HCT116 (cell line): ENCODE measurements at places on chromosomes 5 and 9. TPM values are rescaled to one million over a fixed set of nuclear protein-coding genes. Genes with fewer than 3 reads are reported as not detected.

DNA sequence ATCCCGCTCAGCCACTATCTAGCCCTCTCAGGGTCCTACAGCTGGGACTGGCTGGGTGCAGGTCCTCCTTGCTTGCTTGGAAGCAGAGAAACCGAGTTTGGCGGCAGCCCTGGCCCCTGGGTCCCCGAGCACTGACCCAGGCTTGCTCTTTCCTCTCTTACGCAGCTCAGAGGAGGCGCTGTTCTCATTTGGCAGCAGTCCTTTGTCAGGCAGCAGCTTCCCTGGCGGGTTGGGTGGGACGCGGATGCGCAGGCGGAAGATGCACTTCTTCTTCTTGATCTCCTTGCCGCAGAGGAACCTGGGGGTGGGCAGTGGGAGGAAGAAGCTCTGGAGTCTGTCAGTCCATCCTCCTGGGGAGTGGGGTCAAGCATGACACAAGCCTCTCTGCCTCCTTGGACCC is 14.5 kb downstream of the PHF19 start:
- no peak overlapping the region for H3K4me3 ChIP-seq
- no peak overlapping the region for H3K27ac ChIP-seq
- no peaks in the 10 kb centered on the region for H3K4me1 ChIP-seq
- no peak for DNase-seq
- H3K27me3 ChIP-seq = no peaks in the 10 kb centered on the region

DNA sequence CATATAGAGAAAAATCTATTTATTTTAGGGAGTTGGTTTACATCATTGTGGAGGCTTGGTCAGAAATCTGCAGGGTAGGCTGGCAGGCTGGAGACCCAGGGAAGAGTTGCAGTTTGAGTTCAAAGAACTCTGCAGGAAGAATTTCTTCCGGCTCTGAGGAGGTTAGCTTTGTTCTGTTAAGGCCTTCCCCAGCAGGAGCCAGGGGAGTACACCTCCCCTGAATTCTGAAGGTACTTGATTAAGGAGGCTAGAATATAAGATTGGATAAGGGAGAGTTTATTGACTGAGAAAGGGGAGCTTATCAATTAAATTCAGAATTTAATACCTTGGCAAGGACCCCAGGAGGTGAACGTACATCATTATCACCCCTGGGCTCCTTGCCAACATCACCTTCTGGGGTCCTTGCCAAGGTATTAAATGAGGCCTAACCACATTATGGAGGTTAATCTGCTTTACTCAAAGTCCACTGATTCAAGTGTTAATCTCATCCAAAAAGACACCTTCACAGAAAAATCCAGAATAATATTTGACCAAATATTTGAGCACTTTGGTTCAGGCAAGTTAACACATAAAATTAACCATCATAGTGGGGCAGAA is 351.7 kb downstream of the CWC27 start:
- no peak overlapping the region for H3K27ac ChIP-seq
- H3K36me3 ChIP-seq = no peaks in the 10 kb centered on the region
- no peaks in the 10 kb centered on the region for H3K4me1 ChIP-seq
- H3K4me3 ChIP-seq = no peak overlapping the region

DNA sequence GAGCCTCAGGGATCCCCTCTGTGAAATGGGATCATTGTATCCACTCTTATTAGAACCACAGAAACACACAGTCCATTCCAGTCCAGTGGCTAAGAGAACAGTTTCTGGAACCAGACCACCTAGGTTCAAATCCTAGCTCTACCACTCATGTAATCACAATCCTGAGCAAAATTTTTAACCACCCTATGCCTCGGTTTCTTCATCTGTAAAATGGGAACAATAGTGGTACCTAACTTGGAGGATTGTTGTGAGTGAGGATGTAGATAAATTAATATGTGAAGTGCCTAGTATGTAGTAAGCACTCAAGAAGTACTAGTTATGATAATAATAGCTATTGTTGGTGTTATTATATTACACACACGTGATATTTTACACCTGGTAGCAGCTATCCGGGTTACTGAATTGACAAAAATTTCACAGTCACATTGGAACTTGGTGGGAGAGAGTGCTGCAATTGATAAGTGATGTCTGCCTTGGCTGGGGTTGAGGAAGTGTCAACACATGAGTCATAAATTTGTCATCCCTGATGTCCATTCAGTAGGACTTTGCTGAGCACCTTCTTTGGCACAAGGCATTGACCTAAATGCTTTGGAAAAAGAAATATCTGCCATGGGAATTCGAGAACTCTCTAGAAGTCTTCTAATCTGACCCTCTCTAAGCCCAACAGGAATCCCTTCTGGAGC is 68.4 kb downstream of the COL27A1 start:
- no peaks in the 10 kb centered on the region for H3K27me3 ChIP-seq
- H3K4me3 ChIP-seq = no peak overlapping the region
- H3K4me1 ChIP-seq = peaks cover 6% of the 10 kb centered on the region
- DNase-seq = peak; percentile 51

GRCh38 chr5:169085212-169085611 is 215.7 kb downstream of the SLIT3 start:
- no peak overlapping the region for H3K4me3 ChIP-seq
- no peaks in the 10 kb centered on the region for H3K36me3 ChIP-seq
- H3K4me1 ChIP-seq = no peaks in the 10 kb centered on the region
- H3K27ac ChIP-seq = no peak overlapping the region

GRCh38 chr9:20990867-20991266 is 40.6 kb downstream of the HACD4 start:
- no peaks in the 10 kb centered on the region for H3K36me3 ChIP-seq
- H3K4me1 ChIP-seq = no peaks in the 10 kb centered on the region

DNA sequence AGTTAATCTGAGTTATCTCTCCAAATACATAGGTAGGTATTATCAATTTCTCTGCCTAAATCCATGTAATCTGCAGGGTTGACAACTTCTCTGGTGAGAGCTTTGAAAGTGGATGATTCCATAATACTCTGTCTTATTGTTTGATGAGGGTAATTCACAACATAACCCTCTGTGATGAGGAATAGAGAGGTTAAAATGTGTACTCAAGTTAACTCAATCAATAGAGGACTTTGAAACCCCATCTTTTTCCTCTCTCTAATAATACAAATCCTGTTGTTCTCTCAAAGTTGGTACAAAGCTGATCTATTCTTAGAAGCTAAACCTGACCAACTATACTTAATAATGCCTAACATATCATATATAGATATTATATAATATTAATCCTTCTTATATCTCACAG is 100.1 kb downstream of the PLPPR1 start:
- no peaks in the 10 kb centered on the region for H3K27me3 ChIP-seq
- no peak overlapping the region for H3K4me3 ChIP-seq

- H3K4me1 ChIP-seq = no peaks in the 10 kb centered on the region
- H3K27me3 ChIP-seq = no peaks in the 10 kb centered on the region; the same call in 1 of the 2 replicates
- H3K36me3 ChIP-seq = no peaks in the 10 kb centered on the region
- no peak overlapping the region for H3K4me3 ChIP-seq
- no peak overlapping the region for H3K27ac ChIP-seq
- no peak for DNase-seq
Measured at GRCh38 chr9:132481053-132481849, 71.2 kb downstream of the CFAP77 start.

GRCh38 chr5:145072889-145073288 is 762.3 kb downstream of the PRELID2 start:
- H3K36me3 ChIP-seq = no peaks in the 10 kb centered on the region
- DNase-seq = no peak
- peaks cover 16% of the 10 kb centered on the region for H3K27me3 ChIP-seq
- H3K4me1 ChIP-seq = no peaks in the 10 kb centered on the region

- H3K4me1 ChIP-seq = peaks cover 9% of the 10 kb centered on the region
- no peak overlapping the region for H3K27ac ChIP-seq
- no peak for DNase-seq
- no peaks in the 10 kb centered on the region for H3K27me3 ChIP-seq
- no peak overlapping the region for H3K4me3 ChIP-seq
Measured at GRCh38 chr9:15249042-15249818, 57.8 kb downstream of the TTC39B start.

DNA sequence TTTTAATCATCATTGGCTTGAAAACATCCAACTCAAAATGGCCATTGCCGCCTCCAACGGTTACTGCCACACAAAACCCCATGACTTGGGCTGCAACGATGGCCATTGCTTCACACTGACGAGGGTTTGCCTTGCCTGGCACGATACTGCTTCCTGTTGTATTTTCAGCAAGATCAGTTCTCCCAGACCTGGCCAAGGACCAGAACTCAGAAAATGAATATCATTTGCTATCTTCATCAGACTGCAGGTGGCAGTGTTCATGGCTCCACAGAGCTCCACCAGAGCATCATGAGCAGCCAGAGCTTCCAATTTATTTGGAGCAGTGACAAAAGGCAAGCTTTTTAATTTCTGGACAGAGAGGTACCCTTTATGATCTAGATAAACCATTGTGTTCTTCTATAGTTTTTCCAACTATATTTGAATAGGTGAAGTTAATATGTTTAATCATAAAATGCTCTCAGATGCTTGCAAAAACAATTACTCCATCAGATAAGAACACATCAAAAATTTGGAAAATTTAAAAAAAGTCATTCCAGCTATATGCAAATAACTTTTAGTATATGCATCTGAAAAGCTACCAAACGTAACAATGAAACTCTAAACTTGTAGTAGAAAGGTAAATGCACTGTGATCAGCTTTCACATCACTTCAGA is 10.4 kb downstream of the AMACR start:
- H3K4me3 ChIP-seq = no peak overlapping the region
- no peaks in the 10 kb centered on the region for H3K27me3 ChIP-seq
- H3K27ac ChIP-seq = no peak overlapping the region

DNA sequence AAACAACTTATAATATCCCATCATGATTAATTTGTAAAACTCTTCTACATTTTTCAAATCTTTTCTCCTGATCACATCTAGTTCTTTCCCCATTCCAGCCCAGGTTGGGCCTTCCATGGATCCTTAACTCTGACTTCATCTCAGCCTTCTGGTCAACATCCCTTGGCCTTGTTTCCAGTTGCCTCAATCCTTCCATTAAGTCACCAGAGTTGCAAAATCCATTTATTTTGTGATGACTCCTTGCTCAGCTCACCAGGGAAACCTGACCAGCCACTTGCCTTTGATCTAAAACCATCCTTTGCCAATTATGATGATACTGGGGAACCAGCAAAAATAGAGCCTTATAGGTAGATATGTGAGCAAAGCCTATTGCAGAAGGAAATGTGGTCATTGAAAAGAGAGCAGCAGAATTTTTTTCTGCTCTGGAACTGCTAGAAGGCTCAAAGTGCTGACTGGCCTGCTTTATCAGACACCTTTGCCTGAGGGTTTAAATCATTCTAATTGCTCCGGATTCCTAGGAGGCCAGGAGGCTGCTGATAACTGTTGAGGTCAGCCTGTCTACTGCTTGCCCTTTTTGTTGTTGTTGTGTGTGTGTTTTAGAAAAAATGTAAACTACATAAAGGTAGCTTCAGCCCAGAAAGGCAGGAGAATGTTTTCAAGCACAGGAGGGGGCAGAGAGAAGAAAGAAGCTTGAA is 512.2 kb upstream of the GRIA1 start:
- H3K4me1 ChIP-seq = no peaks in the 10 kb centered on the region
- H3K27ac ChIP-seq = no peak overlapping the region
- no peaks in the 10 kb centered on the region for H3K36me3 ChIP-seq

GRCh38 chr5:39083968-39084367 is 9.8 kb upstream of the RICTOR start:
- H3K27me3 ChIP-seq = no peaks in the 10 kb centered on the region
- peaks cover 16% of the 10 kb centered on the region for H3K4me1 ChIP-seq
- no peak overlapping the region for H3K27ac ChIP-seq
- DNase-seq = no peak
- H3K36me3 ChIP-seq = no peaks in the 10 kb centered on the region
- H3K4me3 ChIP-seq = no peak overlapping the region

DNA sequence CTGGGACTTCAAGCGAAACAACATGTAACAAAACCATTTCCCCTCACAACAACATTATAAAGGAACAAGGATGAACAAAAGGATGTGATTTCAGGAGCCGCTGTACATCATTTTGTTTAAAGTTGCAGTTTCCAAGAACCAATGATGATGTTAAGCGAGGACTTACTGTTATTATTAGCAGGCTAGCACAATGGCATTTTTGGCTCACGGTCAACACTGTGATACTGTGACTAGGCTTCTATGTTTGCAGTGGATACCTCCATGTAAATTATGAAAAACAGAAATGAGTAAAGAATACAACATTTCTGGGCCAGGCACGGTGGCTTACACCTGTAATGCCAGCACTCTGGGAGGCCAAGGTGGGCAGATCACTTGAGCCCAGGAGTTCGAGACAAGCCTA is 113.0 kb downstream of the AUH start:
- no peak overlapping the region for H3K27ac ChIP-seq
- H3K4me1 ChIP-seq = peaks cover 10% of the 10 kb centered on the region
- no peaks in the 10 kb centered on the region for H3K27me3 ChIP-seq

- no peak overlapping the region for H3K27ac ChIP-seq
- no peaks in the 10 kb centered on the region for H3K27me3 ChIP-seq
- no peaks in the 10 kb centered on the region for H3K36me3 ChIP-seq
- no peak overlapping the region for H3K4me3 ChIP-seq
Measured at GRCh38 chr5:173242079-173242478, 7.1 kb upstream of the NKX2-5 start.

- H3K4me3 ChIP-seq = no peak overlapping the region
- no peaks in the 10 kb centered on the region for H3K36me3 ChIP-seq
- H3K27me3 ChIP-seq = peaks cover 5% of the 10 kb centered on the region; the same call in 1 of the 2 replicates
- no peak overlapping the region for H3K27ac ChIP-seq
- no peaks in the 10 kb centered on the region for H3K4me1 ChIP-seq
Measured at GRCh38 chr9:101737705-101738565, 512 bp downstream of the GRIN3A start.

The CDC20B gene
- not detected for total RNA-seq

The SLC34A1 gene
- total RNA-seq = not detected

The IGIP gene
- total RNA-seq = 5.2 TPM

The PAPPA gene
- 0.05 TPM for total RNA-seq

The NRG2 gene
- 0.91 TPM for total RNA-seq

The PFN3 gene
- total RNA-seq = not detected
